Activated CD4-positive, alpha-beta memory T cell treated with anti-CD3 and anti-CD28 coated beads, Interleukin-2, amount 10 ng/mL, durations not matched to agents 7 days and 5 days (primary cell): ENCODE measurements at places on chromosomes 2 and 18.

- no peaks in the 10 kb centered on the region for H3K27me3 ChIP-seq
- H3K27ac ChIP-seq = no peak overlapping the region
- H3K4me3 ChIP-seq = no peak overlapping the region
- DNase-seq = no peak
- H3K4me1 ChIP-seq = no peaks in the 10 kb centered on the region
- no peaks in the 10 kb centered on the region for H3K36me3 ChIP-seq
Measured at GRCh38 chr18:38454764-38455469, 889.3 kb upstream of the CELF4 start.

DNA sequence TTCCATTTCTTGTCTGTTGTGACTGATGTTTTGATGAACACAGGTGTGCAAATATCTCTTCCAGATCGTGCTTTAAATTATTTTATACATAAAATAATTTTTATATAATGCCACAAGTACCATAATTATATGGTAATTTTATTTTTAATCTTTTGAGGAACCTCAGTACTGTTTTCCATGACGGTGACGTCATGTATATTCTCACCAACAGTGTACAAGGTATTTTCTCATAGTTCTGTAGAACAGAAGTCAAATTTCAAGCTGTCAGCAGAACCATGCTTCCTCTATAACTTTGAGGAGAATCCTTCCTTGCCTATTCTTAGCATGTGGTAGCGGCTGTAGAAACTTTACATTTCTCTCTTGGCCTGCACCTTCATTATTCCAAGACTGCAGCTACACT, 349.4 kb upstream of the GYPC start:
- H3K4me3 ChIP-seq = no peak overlapping the region
- no peaks in the 10 kb centered on the region for H3K36me3 ChIP-seq
- no peaks in the 10 kb centered on the region for H3K4me1 ChIP-seq
- H3K27me3 ChIP-seq = no peaks in the 10 kb centered on the region
- H3K27ac ChIP-seq = no peak overlapping the region

GRCh38 chr2:241329669-241330615, 14.2 kb downstream of the SEPTIN2 start:
- no peak overlapping the region for H3K4me3 ChIP-seq
- no peak overlapping the region for H3K27ac ChIP-seq
- DNase-seq = no peak
- no peaks in the 10 kb centered on the region for H3K27me3 ChIP-seq

- no peaks in the 10 kb centered on the region for H3K27me3 ChIP-seq
- no peak overlapping the region for H3K27ac ChIP-seq
- no peak for DNase-seq
- H3K36me3 ChIP-seq = no peaks in the 10 kb centered on the region
Measured at GRCh38 chr2:42929546-42930024, 137.2 kb upstream of the HAAO start.

- no peaks in the 10 kb centered on the region for H3K27me3 ChIP-seq
- peaks cover 3% of the 10 kb centered on the region for H3K36me3 ChIP-seq
- peaks cover 41% of the 10 kb centered on the region for H3K4me1 ChIP-seq
Measured at GRCh38 chr2:241936457-241937133, 67.1 kb downstream of the RTP5 start.

- no peak overlapping the region for H3K4me3 ChIP-seq
- H3K27me3 ChIP-seq = peaks cover 34% of the 10 kb centered on the region
- DNase-seq = no peak
- peaks cover 1% of the 10 kb centered on the region for H3K4me1 ChIP-seq
- no peak overlapping the region for H3K27ac ChIP-seq
Measured at GRCh38 chr2:36792951-36793350, 96.4 kb downstream of the VIT start.

- no peak for DNase-seq
- no peak overlapping the region for H3K27ac ChIP-seq
- no peak overlapping the region for H3K4me3 ChIP-seq
- peaks cover 1% of the 10 kb centered on the region for H3K4me1 ChIP-seq
- H3K27me3 ChIP-seq = peaks cover 25% of the 10 kb centered on the region
Measured at GRCh38 chr2:10006236-10007161, 36.9 kb upstream of the KLF11 start.

DNA sequence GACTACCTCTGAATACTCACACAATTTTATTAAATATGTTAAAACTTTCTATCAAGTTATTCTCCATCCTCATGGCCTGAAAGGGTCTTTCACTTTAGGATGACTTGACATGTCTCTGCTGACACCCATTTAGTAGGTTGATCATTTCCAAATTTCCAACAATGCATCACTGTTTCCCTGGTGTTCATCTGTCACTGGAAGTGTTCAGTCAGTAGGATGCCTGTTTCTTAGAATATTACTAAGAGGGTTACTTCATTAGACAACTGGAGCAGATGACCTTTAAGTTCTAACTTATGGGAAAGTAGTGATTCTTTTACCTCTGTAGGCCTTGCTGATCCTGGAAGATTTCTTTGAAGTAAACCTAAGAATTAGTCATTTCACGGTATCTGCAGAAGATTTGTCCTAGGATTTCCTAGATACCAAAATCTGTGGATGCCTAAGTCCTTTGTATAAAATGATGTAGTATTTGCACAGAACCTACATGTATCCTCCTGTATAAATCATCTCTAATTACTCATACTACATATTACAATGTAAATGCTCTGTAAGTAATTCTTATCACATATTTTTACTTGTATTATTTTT, 77.7 kb downstream of the MAP3K20 start:
- H3K27ac ChIP-seq = no peak overlapping the region
- no peaks in the 10 kb centered on the region for H3K27me3 ChIP-seq
- peaks cover 8% of the 10 kb centered on the region for H3K36me3 ChIP-seq
- DNase-seq = no peak
- peaks cover 31% of the 10 kb centered on the region for H3K4me1 ChIP-seq
- no peak overlapping the region for H3K4me3 ChIP-seq

DNA sequence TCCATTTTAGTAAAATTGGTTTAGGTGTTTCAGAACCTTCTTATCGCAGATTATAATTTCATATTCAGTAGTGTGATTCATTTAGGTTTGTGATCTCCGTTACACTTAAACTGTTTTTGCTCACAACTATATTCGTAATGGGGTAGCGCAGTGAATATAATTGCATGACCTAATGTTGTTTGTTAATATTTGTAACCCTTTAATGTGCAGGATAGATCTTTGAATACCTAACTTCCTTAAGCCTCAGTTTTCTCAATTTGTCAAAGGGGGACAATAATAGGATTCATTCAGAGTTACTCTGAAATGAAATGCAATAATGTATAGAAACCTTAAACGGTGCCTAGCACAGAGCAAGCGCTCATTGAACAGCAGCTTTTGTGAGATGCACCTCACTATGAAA, 558 bp upstream of the ZDBF2 start:
- H3K4me3 ChIP-seq = peak overlapping the region; percentile 77
- no peak for DNase-seq
- peak overlapping the region; percentile 0 for H3K27ac ChIP-seq
- peaks cover 12% of the 10 kb centered on the region for H3K36me3 ChIP-seq
- peaks cover 20% of the 10 kb centered on the region for H3K4me1 ChIP-seq
- peaks cover 58% of the 10 kb centered on the region for H3K27me3 ChIP-seq

- no peaks in the 10 kb centered on the region for H3K36me3 ChIP-seq
- H3K4me3 ChIP-seq = no peak overlapping the region
- H3K27ac ChIP-seq = no peak overlapping the region
- H3K27me3 ChIP-seq = peaks cover 52% of the 10 kb centered on the region
Measured at GRCh38 chr18:10519366-10519765, 6.5 kb upstream of the NAPG start.

DNA sequence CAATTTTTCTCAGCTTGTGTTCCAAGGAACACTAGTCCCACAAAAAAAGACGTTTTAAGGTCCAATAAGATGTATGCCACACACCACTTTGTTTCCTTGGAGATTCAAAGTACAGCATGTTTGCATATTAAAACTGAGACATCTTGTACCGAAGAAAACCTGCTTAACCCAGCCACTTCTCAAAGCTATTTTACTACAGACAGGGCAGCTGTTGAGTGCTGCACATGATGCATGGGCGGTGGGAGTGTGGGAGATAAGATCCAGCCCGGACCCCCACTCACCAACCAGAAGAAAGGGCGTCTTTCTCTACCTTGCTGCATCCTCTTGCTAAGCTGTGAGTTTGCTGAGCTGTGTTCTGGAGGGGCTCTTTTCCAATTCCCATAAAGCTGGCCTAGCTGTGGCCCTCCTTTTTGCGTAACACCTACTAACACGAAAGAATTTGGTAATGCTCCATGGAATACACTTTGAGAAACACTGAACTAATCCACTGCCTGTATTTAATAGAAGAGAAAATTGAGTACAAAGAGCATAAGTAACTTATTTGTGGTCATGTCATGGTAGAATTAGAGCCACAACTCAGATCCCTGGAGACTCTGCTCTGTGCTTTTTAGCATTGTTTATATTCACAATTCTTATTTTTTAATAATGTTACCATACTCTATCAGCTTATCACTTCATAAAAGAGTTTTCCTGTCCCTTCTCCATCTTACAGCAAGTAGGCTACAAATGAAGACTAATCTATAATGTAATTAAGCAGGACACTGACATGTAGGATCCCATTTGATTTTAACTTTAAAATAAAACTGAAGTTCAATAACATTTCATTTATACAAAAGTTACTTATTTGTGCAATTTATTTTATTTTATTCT, 90.0 kb downstream of the PLEKHM3 start:
- no peak for DNase-seq
- no peak overlapping the region for H3K4me3 ChIP-seq
- H3K27ac ChIP-seq = no peak overlapping the region
- no peaks in the 10 kb centered on the region for H3K36me3 ChIP-seq
- H3K27me3 ChIP-seq = no peaks in the 10 kb centered on the region

DNA sequence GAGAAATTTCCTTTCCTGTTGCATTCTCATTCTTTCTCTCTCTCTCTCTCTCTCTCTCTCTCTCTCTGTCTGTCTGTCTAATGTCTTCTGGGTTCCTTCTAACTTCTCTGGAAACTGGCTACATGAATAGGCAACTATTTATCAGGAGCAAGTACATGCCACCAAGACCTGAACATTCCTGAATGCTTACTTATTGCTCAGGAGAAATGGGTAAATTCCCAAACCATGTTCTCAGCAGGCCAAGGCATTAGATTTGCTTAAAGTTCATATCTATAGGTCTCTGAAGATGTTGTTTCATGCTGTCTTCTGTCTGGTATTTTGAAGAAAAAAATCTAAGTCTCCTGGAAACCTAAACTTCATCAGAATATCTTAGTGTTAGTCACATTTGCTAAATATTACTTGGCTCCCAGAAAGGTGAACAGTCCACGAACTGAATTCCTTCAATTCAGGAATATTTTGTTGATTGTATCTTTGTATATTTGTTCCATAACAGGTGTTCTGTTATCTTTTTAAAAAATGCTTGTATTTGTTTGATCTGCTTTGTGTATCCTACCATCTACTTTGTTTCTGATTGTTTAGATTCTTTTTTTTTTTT, 77.2 kb upstream of the FIGN start:
- H3K27me3 ChIP-seq = no peaks in the 10 kb centered on the region
- H3K36me3 ChIP-seq = no peaks in the 10 kb centered on the region
- H3K4me3 ChIP-seq = no peak overlapping the region
- DNase-seq = no peak
- no peak overlapping the region for H3K27ac ChIP-seq

DNA sequence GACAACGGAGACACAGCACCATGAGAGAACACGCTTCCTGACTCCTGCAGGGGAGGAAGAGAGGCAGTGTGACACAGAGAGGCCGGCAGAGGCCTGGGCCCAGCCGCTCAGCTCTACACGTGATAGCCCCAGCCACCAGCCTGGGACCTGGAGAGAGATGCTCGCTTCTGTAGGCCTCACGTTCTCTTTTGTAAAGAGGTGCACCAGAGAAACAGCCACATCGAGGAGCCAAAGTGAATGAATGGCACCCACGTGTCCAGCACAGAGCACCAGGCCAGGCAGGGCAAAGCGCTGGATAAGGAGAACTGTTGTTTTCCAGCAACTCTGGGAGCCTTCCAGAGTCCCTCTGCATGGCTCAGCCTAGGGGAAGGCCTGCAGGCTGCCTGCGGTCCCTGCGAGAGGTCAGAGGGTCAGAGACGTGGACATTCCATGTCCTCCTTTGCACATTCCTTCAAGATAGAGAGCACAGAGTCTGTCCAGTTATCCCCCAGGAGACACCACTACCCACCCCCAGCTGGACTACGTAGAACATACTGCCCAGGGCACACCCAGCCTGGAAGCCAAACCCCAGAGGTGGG, 14.2 kb downstream of the LIMS2 start:
- H3K27me3 ChIP-seq = peaks cover 29% of the 10 kb centered on the region
- no peak overlapping the region for H3K27ac ChIP-seq
- no peaks in the 10 kb centered on the region for H3K36me3 ChIP-seq
- DNase-seq = no peak

GRCh38 chr2:172489681-172490080, 62.3 kb downstream of the ITGA6 start:
- no peaks in the 10 kb centered on the region for H3K27me3 ChIP-seq
- H3K36me3 ChIP-seq = peaks cover 49% of the 10 kb centered on the region
- H3K27ac ChIP-seq = no peak overlapping the region
- no peak overlapping the region for H3K4me3 ChIP-seq
- no peak for DNase-seq

DNA sequence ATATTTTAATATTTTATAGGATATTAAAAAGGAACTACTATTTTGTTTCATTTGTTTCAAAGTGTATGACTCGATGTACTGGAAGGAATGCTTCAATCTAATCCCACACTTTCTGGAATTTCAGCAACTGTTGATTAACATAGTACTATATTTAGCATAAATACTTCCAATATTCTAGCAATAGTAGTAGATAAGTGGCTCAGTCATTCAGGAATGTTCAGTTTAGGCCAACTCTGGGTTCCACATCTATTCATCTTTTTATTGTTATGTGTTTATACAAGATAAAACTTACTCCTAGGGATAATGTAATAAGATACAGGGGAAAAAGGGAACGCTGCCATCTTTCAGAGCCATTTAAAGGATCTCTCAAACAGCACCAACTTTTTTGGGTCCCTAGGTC, 22.3 kb upstream of the ORC2 start:
- H3K27me3 ChIP-seq = no peaks in the 10 kb centered on the region
- no peak overlapping the region for H3K27ac ChIP-seq
- H3K36me3 ChIP-seq = peaks cover 27% of the 10 kb centered on the region
- no peak overlapping the region for H3K4me3 ChIP-seq

DNA sequence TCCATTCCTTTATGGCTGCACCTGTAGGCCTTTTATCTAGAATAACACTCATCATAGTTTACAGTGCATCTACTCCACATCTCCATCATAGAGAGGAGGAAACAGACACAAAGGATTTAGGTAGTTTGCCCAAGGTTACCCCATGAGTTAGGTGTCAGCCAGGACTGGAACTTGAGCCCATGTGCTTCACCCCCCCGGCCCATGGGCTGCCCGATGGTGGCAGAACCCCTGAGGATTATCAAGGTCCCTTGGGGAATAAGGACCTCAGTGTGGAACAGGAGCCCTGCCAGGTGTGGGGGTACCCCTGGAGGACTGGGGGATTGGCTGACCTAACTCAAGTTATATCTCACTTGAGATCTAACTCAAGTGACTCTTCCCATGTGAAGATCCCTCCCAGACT, 146.3 kb upstream of the OTX1 start:
- no peaks in the 10 kb centered on the region for H3K4me1 ChIP-seq
- H3K27ac ChIP-seq = no peak overlapping the region
- no peak for DNase-seq
- H3K36me3 ChIP-seq = no peaks in the 10 kb centered on the region
